Brain pericyte (primary cell): ENCODE measurements at places on chromosomes 4 and X.

DNA sequence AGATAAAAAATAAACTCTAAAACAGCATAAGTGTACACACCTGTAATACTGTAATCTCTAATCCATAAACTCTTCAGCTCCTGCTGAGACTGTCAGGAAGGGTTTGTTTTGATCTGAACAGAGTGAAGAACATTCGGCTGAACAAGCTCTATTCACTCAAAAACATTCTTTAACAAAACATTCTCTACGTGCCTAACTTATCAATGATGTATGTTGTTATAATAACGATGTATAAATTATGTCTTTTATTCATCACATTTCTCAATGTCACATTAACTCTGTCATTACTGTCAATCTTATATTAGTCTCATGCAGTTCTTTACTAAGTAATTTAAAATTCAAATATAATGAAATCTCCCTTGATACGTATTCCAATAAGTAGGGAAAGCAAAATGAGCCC lies 280.6 kb downstream of the FSTL5 start:
- no peak for DNase-seq

- DNase-seq: no peak
Measured at GRCh38 chr4:101222156-101222845, 125.0 kb downstream of the PPP3CA start.

- no peak for DNase-seq
Measured at GRCh38 chr4:110472583-110473329, 3.2 kb upstream of the ENPEP start.

DNA sequence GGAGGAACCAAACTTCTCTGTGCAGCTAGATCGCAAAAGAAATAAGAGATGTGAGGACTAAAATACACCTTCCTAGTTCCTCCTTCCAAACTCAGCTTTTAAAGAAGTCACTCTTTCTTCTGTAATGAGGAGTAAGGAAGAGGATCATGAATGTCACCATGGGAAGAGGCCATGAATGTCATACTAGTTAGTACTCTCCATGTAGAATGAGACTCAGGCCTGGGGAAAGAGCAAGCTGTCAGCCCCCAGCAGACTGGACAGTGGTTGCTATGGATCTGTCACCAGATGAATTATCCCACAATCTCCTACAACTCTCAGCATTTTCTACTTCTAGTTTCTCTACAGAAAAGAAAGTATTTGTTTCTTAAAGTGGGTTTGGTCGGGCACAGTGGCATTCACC lies 57.1 kb upstream of the PRDM8 start:
- no peak for DNase-seq
